Renal cortex interstitium (tissue), 15 donors: ENCODE measurements at places on chromosomes 1 and 21.

DNA sequence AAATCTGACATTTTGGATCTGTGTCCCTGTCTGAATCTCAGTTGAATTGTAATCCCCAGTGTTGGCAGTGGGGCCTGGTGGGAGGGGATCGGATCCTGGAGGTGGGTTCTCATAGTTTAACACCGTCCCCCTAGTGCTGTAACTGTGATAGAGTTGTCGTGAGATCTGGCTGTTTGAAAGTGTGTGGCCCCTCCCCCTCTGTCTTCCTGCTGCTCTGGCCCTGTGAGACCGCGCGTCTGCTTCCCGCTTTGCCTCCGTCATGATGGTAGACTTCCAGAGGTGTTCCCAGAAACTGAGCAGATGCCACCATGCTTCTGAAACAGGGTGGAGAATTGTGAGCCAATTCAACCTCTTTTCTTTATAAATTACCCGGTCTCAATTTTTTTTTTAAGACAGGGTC lies 25.0 kb downstream of the AGPAT3 start:
- no peak for DNase-seq

- no peak for DNase-seq
Observed at GRCh38 chr21:29434081-29434480, 135.4 kb downstream of the BACH1 start.

DNA sequence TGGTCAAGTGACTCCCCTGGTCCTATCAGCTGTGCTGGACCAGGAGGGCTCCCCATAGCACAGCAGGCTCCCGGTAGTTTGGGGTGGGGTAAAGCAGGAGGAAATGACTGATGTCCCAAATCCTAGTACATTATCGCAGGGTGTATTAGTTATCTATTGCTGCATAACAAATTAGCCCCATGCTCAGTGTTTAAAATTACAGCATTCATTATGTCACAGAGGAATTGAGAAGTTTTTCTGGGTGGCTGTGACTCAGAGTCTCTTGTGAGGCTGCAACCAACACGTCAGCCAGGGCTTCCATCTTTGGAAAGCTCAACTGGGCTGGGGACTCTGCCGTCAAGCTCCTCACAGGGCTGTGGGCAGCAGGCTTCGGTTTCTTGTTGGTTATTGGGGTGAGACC lies 34.3 kb upstream of the LAPTM5 start:
- no peak for DNase-seq

DNA sequence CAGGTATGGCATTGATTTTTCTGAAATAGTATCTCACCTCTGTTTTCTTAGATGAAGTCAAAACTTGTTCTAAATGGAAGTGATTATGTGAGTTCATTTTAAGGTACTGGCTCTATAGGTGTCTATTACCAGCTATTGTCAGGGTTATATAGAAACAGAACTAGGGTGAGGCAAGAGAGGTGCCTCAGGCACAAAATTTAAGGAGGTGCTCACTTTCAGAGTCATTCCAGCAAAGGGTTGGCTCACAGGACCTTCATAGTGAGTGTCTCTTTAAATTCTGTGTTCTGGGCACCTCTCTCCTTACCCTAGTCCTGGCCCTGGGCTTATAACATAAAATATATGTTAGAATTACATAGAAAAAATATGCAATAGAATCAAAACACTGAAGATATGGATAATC lies 49.3 kb downstream of the KIAA0319L start:
- DNase-seq = no peak

DNA sequence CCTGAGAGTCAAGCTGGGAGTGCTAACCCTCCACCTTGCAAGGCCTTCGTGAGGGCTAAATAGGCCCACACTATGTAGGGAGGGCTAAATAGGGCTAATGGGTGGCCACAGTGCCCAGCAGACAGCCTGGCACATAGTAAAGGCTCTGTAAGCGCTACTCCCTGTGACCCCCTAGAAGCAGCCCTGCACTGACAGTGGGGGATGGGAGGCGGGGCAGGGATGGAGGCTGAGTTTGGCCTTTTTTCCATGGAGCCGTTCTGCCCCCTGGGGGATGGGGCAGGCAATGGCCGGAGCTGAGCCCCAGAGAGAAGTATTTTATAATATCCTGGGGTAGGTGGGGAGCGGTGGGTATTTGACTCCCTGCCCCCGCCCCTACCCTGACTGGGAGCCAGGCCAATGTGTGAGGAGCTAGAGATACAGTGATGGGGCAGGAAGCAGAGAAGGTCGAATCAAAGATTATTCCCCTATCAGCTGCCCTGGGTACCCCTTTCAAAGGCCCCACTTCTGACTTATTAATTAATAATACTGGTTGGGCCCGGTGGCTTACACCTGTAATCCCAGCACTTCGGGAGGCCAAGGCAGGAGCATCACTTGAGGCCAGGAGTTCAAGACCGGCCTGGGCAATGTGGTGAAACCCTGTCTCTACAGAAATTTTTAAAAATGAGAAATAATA lies 42.3 kb downstream of the LACTBL1 start:
- no peak for DNase-seq

- no peak for DNase-seq
Observed at GRCh38 chr1:42311138-42311537, 23.9 kb downstream of the FOXJ3 start.

GRCh38 chr1:156833603-156834002 lies 17.0 kb upstream of the SH2D2A start:
- no peak for DNase-seq

GRCh38 chr1:203572134-203572625 lies 54.5 kb upstream of the ATP2B4 start:
- DNase-seq = peak; percentile 65

DNA sequence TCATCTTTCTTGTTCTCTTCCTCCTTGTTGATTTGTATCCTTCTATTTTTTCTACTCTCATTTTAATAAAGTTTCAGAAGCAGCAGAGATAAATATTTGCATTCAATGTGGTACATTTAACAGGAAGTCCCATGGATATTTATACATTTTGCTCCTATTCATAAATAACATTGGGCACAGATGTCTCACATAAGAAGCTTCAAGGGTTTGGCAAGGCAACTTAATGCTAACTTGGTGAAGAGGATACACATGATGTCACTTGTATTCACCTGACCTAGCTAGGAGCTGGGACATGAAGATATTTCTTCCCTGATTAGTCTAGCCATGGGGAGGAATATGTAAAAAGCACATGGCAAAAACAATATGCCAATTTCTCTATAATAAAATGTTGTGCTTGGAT lies 65.1 kb upstream of the DUSP10 start:
- DNase-seq = no peak

DNA sequence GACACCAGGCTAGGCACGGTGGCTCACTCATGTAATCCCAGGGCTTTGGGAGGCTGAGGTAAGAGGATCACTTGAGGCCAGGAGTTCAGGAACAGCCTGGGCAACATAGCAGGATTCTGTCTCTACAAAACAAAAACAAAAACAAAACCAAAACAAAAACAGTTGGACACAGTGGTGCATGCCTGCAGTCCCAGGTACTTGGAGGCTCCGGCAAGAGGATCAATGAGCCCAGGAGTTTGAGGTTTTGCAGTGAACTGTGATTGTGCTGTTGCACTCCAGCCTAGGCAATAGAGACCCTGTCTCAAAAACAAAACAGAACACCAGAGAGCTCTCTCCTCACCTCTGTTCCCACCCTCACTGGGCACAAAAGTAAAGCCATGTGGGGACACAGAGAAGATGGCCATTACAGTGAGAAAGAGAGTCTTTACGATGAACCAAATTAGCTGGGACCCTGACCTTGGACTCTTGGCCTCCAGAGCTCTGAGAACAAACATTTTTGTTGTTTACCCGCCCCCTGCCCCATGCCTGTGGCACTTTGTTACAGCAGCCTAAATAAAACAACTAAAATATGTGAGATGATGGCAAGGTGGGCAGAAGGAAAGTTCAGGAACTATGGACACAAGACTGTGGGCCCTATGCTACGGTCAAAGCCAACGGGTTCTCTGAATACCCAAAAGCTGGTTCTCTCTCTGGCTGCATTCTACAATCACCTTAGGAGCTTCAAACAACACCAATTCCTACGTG lies 9.8 kb downstream of the NADK start:
- DNase-seq = no peak

DNA sequence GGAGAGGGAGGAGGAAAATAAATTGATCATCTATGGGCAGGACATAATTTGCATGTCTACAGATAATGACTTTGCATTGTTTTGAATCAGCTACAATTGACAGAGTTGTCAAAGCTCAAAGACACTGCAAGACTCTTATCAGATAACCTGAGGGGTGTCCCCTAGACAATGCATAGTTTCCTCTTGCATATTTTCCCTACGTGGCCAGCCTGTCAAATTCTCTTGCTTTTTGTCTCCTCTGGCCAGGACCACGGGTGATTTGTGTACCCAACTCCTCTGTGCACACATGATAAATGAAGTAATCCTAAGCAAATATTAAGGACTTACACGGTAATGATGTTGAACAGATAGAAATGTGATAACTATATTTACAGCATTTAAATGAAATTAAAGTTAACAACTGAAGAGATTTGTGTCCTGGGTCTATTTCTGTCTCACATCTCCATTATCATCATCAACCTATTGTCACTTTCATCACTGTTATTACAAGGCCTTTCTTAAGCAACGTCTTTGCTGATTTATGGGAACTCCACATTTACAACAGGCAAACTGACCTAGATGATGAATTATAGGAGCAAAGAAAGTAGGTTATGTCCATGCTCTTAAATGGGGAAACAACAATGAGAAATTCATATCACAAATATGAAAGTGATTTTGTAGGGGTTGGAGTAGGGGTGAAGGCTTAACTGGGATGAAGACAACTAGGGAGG lies 18.8 kb downstream of the BATF3 start:
- no peak for DNase-seq

DNA sequence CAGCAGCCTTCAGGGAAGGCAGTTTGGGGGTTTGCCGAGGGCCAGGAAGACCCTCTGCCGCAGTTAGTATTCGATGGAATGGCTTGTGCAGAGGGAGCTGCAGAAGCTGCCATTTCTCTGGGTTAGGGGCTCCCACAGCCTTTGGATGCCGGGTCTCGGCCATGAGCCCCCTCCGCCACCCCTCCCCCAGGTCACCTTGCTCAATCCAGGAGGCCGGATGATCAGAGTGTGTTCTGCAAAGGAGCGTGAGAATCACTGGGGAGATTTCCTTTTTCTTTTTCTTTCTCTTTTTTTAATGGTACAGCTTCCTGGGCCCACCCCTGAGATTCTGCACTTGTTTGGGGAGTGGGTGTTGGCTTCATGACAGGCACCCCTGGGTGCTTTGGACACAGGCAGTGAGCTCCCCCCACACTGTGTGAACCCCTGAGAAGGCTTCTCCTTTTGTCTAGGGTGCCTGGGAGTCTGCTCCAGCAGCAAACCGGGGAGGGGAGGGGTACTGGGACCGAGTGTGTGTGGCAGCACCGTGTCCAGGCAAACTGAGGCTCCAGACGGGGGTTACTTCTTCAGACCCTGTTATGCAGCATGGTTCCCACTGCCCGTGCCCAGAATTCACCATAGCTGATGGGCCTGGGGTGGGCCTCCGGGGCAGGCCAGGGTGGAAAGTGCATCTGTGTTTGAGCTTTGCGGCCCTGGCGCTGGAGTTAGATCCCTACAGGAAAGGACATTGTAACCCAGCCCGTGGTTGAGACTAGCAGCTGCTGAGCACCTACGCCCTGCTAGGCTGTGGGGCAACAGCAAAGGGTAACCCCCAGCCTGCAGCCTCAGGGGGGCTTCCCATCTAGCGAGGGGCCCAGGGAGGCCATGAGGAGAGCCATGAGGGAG lies 18.5 kb downstream of the TNFRSF1B start:
- no peak for DNase-seq

- DNase-seq = no peak
Observed at GRCh38 chr1:61274939-61275338, 192.6 kb downstream of the NFIA start.

DNA sequence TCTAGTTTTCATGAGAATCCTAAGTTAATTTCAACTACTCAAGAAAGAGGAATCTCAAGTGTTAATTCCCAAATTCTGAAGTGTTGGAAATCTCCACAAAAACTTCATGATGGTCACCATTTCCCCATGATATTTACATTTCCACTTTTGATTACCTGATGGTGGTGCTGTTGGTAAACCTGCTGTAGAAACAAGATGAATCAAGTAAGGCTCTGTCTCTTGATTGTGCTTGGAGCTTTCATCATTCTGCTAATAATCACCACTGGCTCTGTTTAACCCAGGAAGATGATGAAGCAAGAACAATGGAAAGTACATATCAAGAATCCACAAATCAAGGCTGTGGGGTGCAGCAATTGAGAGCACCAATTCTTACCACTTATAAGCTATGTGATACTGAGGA lies 77.8 kb downstream of the C4BPA start:
- DNase-seq = no peak

- no peak for DNase-seq
Observed at GRCh38 chr1:181986907-181987305, 74.6 kb downstream of the ZNF648 start.

GRCh38 chr1:66532214-66532613 lies 1.7 kb upstream of the SGIP1 start:
- no peak for DNase-seq

GRCh38 chr1:182032251-182032650 lies 29.3 kb downstream of the ZNF648 start:
- DNase-seq = no peak
